ENCODE measurements at places on chromosomes 1 and 21.

- DNase-seq = no peak
Measured at GRCh38 chr1:234660536-234661316, 50.7 kb upstream of the IRF2BP2 start.

- no peak for DNase-seq
Measured at GRCh38 chr1:7753641-7754040, 17.5 kb upstream of the VAMP3 start.

DNA sequence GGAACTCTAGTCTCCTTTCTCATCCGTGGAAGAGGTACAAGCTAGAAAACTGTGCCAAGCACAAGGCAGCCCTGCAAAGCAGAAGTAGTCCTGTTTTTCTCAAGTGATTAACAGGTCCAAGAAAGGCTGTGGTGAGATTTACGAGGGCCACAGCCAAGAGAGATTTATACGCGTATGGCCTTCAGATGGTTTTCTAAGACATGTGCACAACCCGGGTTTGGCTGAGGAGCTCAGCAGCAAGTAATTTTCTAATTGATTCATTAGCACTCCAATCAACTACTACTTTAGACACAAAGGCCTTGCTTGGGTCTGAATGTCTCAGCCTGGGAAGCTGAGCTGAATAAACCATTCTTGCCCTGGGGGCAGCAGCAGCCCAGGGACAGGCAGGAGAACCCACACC lies 55.8 kb downstream of the SSBP3 start:
- DNase-seq = no peak

- DNase-seq = no peak
Measured at GRCh38 chr21:26982767-26983166, 15.9 kb upstream of the ADAMTS5 start.

GRCh38 chr21:15895142-15896106 lies 165.6 kb downstream of the USP25 start:
- DNase-seq = no peak

DNA sequence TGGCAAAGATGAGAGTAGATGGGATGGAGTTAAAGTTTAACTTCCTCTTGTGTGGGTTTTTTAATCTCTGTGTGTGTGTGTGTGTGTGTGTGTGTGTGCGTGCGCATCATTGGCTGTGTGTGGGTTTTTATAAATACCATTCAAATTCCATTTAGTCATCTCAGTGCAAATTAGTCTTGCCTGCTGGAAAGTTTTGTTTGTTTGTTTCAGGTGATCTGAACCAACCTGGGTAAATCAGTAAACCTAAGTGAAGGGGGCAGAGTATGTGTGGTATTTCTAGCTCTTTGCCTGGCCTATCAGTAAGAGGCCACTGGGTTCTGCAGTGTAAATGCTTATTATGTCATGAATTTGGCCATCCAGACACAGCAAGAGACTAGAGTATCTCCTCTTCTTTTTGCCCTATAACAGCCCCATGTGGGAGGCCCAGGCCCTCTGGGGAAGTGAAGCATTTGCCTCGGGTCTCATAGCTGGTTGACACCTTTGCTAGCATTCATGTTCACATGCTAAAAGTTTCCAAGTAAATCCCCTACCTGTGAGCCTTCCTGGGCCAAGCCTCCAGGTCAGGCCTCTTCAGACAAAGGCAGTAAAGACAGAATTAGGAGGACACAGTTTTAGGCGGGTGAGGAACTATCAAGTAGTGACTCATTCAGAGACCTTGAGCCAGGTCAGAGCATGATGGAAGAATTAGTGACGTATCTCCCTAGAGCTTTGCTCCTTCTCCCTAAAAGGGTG lies 14.7 kb downstream of the INTS3 start:
- DNase-seq = no peak

GRCh38 chr1:204199579-204199978 lies 3.3 kb upstream of the KISS1 start:
- no peak for DNase-seq

DNA sequence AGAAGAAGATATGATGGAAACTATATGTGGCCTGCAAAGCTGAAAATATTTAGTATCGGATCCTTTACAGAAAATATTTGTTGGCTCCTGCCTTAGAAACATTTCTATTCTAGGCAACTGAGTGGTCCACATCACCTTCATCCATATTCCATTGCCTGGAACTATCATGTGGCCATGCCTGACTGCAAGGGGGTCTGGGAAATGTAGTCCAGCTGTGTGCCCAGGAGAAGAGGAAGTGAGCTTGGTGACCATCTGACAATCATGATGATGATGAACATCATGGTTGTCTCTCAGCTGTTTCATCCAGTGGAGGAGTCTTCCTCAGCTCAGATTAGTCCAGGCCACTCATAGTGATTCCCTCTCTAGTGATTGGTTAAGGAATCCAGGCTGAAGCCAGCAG lies 61.8 kb upstream of the IFNLR1 start:
- no peak for DNase-seq

DNA sequence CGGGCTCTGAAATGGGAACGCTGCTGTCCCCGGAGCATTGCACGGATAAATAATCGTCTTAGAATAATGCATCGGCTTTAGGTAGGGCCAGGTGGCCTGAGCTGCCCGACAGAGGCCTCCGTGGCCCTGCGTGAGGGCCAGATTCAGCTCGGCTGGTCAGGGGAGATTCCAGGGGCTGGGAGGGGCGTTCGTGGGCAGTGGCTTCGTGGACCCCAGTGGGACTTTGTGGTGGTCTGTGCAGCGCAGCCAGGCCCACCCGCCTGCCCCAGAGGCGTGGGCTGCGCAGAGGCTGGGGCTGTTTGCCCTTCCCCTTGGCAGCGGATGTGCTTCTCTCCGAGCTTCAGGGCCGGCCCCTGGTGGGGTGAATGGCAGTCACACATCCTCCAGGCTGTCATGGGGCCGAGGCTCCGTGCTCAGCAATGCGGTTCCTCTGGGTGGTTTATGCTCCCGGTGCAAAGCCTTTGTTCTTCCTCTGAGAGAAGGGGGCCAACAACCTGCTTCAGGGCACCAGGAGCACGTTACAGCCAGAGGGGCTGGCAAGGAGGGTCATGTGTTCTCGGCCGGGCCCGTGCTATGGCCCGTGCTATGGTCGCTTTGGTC lies 104.5 kb downstream of the PRDM16 start:
- DNase-seq = no peak

GRCh38 chr1:153547560-153548551 lies 1.2 kb downstream of the S100A3 start:
- DNase-seq = no peak

GRCh38 chr1:78143152-78143551 lies 97.4 kb downstream of the GIPC2 start:
- DNase-seq = no peak

DNA sequence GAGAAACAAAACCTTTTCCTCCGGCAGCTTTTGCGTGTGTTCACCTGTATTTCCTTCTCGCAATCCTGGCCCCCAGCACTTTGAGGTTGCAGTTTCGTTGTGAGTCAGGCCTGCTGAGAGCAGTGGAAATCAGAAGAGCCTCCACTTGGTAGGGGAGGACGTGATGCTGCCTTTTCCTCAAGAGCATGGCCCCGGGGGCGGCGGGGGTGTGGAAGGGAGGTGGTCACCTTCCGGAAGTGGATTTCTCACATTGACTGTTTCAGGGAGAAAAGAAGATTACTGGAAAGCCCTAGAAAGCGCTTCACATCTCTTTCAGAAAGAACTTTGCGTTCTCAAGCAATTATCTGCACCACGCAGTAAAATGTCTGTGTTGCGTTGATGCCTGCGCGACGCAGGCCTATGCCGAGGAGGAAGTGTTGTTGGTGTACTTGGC lies 12.2 kb upstream of the IL10 start:
- peak; percentile 77 for DNase-seq

DNA sequence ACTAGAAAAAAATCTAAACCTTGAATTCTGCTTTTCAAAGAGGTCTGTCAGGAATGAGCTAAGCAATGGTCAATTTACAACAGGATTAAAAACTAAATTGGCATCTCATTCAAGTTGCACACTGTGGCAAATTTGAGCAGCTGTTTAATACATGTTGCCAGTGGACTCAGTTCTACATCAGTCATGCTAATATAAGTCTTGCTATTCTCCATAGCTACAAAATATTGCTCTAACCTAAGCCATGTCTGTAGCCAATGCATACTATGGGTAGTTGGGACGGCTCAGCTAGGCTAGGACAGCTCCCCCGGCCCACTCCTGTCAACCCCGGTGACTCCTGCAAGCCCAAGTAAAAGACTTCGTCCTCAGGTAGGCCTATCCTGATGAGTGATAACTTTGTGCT lies 10.9 kb upstream of the VAV3 start:
- DNase-seq = no peak

- no peak for DNase-seq
Measured at GRCh38 chr1:228723287-228723686, 12.0 kb upstream of the RHOU start.

DNA sequence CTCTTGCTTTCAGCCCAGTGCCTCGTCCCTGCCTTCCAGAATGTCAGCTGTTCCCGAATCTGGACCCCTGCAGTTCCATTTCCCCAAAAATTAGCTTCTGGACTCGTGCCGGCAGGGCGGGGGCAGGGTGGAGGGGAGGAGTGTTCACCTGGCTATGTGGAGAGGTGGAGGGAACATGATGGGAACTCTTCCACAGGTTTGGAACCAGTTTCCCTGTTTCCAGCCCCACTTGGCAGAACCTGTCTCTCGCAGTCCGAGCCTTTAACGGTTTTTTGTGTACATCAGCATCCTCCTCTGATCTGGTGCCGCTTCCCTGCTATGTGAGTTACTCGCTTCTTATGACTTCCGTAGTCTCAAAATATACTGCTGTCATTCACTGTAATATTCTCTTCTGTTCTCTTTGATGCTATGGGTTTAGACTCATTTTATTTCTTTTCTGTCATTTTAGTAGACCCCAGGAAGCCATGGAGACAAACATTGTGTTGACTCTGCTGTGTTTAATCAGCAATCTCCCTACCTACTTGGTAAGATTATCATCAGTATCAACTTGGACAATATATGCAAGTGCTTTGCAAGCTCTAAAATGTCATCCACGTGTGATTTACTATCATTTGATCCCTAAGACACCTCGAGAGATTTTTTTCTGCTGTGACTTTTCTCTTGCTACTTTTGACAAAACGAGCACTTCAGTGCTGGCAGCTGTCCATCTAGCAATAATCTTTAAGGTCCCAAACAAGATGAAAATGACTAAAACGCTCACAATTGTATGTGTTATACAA lies 33.3 kb upstream of the HNRNPU start:
- no peak for DNase-seq

GRCh38 chr21:44449473-44450363 lies 5.6 kb upstream of the LRRC3 start:
- no peak for DNase-seq

DNA sequence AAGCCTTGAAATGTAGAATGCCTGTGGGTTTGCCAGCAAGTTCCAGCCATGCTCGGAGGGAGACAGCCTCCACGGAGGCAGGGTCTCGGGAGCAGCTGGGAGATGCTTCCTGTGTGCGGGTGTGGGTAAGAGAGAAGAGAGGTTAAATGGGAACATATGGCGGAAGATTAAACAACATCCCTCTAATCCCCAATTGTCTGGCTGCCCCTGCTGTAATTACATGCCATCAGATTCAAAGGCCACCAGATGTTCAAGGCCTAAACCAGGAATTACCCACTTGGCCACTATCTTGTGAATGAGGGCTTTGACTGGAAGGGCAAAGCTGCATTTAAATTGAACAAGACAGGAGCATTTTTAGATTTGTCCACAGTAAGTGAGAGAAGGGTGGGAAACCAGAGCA lies 81.4 kb upstream of the BACE2 start:
- DNase-seq = no peak

- DNase-seq = no peak
Measured at GRCh38 chr1:116125758-116126157, 14.6 kb downstream of the MAB21L3 start.

- DNase-seq = no peak
Measured at GRCh38 chr1:21634806-21635535, 34.2 kb downstream of the RAP1GAP start.

DNA sequence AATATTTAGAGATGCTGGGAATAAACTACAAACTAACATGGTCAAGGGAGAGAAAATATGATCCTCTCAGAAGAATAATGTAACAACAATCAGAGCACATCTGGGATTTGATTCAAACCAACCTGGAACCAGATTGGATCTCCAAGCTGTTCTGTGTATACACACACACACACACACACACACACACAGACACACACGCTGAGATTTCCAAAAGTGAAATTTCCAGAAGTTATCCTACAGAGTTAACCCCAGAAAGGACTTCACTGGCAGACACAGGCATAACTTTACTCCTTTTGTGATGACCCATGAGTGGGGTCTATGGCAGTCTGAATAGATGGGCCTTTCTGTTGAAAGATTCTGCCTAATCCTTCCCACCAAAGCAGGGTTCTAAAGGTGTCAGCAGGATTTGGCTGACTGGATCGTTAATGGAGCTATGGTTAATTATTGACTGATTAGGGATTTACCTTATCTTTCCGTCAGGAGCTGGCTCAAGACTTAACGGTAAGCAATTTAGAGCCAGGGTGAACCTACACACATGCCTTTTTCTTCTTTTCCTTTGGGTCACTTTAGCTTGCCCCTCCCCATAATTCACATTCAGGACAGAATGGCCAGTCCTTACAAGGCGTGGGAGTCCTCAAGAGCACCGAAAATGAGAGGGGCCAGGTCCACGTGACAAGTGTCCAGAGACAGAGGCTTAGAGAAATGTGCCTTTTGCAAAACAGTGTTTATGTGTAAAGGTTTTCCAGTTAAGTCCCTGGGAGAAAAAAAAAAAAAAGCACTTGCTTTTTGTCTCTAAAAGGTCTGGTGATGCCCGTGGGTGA lies 10.9 kb upstream of the PROX1 start:
- no peak for DNase-seq

DNA sequence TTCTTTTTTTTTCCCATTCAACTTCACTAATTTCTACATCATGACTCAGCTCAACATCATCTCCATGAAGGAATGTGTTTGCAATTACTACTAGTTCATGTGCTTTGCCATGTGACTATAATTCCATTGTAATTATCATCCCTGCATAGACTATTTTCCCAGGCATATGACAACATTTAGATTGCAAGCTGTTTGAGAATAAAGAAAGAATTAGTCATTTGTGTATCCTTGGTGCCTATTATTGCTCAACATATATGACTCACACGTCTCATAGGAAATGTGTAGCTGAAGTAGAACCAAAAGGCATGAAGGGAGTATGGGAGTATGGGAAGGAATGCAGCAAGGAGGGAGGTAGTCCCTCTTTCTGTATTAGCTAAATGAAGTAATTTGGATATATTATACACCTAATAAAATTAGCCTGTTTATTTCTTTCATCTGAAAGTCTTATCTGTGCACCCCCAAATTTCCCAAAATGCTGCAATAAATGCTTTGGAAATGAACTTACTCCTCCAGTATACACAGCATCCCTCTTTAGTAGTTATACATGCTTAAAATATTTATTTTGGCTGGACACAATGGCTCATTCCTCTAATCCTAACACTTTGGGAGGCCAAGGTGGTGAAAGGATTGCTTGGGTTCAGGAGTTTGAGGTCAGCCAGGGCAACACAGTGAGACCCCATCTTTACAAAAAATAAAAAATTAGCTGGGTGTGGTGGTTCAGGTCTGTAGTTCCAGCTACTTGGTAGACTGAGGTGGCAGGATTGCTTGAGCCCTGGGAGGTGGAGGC lies 316.9 kb upstream of the ADGRL4 start:
- DNase-seq = no peak

DNA sequence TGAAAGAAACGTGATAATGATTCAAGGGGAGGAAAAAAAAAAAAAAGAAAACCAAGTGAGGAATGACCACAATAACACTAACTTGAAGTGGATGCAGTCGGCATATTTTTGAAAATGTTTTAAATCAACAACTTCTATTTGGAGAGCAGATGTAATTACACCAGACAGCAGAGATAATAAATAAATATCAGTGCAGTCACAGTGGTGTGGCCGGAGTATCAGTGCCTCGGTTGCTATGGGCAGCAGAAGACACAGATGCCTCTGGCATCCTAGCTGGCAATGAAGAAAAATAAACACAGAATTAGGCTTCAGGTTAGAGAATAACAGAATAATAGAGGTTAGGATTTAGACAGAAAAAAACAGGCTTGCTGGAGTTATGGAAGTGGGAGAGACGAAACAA lies 888.3 kb downstream of the LTN1 start:
- DNase-seq = no peak
